Activated CD8-positive, alpha-beta memory T cell treated with anti-CD3 and anti-CD28 coated beads for 4 hours (primary cell): ENCODE measurements at places on chromosomes 16 and 17.

DNA sequence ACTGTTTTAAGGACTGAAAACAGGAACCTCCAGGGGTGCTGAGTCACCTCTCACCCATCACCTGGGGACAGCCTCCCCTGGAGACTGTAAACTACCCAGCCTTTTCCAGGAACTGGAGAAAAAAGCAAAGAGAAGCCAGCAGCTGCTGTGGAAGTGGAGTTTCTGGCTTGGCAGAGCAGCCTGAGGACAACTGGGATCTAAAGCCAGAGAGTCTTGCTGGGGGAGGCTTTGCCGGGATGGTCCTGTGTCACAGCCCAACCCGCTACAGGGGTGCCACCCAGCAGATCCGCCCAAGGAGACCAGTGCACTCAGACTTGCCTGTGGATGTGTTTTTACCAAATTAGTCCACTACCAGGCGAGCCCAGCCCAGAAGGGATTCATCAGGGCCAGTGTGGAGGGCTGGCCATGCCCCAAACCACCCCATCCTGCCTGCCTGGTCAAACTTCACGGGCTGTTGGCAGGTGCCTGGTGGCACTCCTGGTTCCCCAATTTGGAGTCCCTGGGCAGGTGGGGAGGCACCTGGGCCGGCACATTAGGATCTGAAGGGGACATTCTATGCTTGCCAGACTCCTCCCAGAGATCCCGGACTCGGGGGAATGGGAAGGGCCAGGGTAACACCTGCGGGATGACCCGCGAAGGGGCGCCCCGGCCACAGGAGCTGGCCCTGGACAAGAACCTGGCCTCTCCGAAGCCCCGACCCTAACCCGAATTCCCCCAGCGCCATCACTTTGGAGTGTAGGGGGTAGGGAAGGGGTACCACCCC is 771 bp downstream of the MSRB1 start:
- no peak for DNase-seq

DNA sequence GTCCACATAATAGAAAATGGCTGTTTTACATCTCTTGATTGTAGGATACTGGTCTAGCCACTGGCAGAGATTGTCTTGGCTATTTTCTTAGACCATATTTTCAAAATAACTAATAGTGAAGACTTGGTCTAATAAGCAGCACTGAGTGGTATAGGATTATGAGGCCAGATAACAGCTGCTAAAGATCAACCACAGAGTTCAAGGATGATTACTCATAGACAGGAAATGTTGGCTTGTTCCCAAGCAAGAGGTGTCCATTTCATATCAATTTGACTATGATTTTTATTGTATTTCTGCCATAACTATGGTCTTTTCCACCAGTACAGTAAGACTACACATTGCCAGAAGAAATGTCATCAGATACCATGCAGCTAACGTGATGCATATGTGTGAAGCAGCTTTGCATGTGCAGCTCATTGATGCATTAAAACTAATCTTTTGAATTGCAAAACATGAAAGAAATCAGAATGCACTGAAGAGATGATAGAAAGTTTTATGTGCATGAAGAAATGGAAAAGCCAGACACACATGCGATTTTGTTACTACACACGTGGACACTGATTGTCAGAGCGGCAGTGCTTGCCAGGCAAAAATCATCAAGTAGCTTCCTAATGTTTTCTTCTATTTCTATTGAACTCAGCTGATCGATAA is 693.3 kb downstream of the CDH11 start:
- DNase-seq: no peak

DNA sequence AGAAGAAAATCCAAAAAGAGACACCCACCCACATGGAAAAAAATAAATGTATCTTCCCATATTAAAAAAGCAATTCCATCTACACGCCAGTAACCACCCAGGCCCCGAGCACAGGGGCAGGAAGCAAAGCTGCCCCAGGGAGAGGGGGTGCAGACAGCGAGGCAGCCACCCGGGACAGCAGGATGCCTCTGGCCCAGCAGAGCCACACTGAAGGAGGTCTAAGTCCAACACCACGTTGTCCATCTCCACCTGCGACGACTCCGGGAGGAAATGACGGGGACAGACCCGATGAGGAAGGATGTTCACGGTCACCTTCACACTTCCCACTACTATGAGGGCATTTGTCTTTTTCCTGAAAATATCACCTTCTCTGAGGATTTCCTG is 14.4 kb upstream of the CYTH1 start:
- DNase-seq: no peak

- DNase-seq: no peak
Observed at GRCh38 chr16:47236716-47237115, 93.0 kb upstream of the NETO2 start.

- no peak for DNase-seq
Observed at GRCh38 chr16:89455178-89455577, 35.2 kb downstream of the ANKRD11 start.

- no peak for DNase-seq
Observed at GRCh38 chr17:28071891-28072606, 29.6 kb downstream of the NLK start.

DNA sequence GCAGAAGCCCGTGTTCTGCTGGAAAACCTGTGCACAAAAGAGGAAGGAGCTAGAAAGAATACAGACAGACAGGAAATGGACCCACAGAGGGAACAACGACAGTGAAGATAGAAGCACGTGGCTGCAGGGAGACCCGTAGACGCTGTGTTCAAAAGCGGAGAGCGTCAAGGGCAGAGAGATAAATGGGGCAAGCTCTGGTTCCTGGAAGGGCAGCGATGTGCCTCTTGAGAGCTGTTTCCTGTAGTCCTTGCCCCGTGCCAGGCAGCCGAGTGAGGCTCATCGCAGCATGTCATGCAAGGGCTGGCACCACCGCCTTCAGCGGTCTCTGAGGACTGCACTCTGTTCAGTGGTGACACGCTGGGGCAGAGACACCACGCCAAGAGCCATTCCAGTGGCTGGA is 43.6 kb upstream of the CACNG5 start:
- no peak for DNase-seq

GRCh38 chr17:6591599-6592158 is 35.3 kb upstream of the PITPNM3 start:
- no peak for DNase-seq

DNA sequence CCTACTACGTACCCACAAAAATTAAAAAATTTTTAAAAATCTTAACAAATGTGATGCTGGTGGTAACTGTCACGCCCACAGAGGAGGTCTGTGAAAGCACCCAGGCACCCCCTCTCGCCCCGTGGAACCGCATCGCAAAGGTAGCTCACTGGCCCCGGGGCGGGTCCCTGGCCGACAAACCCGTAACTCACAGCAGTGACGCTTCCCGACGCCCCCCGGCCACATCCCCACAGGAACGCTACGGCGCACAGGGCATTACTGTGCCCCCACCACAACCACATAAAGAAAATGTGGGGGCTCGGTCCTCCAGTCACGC is 366 bp downstream of the ANKS3 start:
- DNase-seq: peak; percentile 4

DNA sequence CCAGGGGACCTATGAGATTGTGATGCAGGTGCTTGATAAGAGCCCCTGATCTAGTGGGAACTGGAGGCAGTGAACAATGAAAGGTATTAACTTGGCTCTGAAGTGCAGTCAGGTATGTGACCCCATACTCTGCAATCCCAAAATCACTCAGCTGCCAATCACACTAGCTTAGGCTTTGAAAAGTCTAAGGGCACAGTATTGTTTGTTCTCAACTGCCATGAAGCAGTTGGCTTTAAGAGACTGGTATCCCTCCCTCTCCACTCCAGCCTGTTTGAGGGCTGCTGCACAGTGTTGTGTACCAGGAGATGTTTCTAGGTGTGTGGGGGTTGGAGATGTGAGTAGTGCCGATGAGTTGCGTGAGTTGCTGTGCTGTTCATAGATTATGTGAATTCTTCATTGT is 2.4 kb downstream of the YPEL2 start:
- DNase-seq: no peak

GRCh38 chr17:38867179-38867967 is 2.5 kb upstream of the LASP1 start:
- no peak for DNase-seq

- DNase-seq: no peak
Observed at GRCh38 chr17:57545731-57546342, 199.3 kb downstream of the CCDC182 start.

GRCh38 chr17:58020401-58020800 is 13.4 kb upstream of the SRSF1 start:
- no peak for DNase-seq

GRCh38 chr16:58085584-58086251 is 43.5 kb downstream of the CFAP20 start:
- DNase-seq: no peak
